GDM1 (cell line): ENCODE measurements at places on chromosomes 2 and 18.

DNA sequence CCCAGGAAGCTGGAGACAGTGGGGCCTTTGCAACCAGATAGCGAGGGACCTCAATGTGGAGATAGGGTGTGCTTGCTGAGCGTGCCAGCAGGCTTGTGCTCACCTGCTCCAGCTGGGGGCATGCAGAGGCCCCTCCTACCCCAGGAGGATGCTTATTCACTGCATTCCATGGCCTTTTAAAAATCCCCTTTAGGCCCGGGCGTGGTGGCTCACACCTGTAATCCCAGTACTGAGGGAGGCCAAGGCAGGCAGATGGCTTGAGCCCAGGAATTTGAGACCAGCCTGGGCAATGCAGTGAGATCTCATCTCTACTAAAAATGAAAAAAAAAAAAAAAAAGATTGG lies 54.5 kb downstream of the ODC1 start:
- no peak for DNase-seq

GRCh38 chr2:163345795-163346573 lies 389.8 kb downstream of the FIGN start:
- no peak for DNase-seq

DNA sequence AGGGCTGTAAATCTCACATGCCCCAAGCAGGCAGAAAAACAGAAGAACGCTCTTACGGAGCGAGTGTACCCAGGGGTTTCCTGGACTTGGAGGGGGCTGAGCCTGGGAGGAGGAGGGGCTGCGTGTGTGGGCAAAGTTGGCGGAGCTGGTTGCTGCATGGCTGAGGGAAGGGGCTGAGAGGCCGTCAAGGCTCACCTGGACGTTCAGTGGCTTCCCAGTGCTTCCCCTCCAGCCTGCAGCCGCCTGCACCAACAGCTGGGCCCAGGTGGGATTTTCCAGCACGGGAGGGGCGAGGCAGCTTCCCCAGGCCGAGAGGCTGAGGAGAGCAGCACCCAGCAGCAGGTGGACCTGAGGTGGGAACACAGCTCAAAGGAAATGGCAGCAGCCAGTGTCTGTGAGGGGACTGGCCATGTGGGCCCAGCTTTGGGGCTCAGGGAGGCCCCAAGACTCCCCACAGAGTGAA lies 70.6 kb upstream of the CTDP1 start:
- DNase-seq = no peak

GRCh38 chr18:55317864-55318263 lies 270.1 kb downstream of the TCF4 start:
- DNase-seq = no peak

- no peak for DNase-seq
Observed at GRCh38 chr2:42303252-42303651, 57.8 kb downstream of the COX7A2L start.

GRCh38 chr2:45134726-45135125 lies 125.5 kb upstream of the SIX2 start:
- peak; percentile 66 for DNase-seq

- no peak for DNase-seq
Observed at GRCh38 chr2:104788742-104789455, 65.0 kb upstream of the POU3F3 start.

DNA sequence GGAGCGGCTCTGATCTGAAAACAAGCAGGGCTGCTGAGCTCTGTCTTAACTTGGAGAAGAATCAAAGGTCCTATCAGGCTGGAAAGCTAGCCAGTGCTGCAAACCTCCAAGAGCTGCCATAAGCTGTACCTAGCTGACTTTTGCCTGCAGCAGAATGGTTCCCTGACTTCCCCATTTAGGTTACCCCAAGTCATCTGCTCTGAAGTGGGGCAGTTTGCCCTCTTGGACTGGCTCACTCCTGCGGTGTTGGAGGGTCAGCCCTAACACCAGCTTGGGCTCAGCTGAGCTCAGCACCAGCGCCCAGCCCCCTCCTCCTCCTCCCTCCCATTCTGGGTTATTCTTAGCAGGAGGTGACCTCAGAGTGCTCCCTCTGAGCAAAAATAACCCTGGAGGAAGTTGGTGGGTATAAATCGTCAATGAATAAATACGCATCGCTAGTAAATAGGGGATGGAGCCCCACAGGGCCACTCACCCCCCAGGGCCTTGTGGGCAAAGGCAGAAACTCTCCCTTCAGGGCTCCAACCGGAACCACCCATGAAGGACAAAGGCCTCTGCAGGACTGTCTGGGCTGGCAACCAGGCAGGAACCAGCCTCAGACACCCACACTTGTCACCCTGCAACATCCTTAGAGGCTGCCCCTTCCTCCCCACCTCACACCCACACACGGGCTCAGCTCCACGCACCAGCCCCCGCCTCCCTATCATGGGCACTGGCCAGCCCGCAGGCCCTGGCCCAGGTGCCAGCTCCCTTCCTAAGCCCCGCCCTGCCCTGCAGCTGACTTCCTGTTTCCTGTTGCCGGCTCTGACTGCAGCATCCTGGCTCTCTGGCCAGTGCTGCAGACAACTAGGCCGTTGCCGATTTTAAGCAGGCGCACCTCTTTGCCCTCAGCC lies 46.9 kb downstream of the DNMT3A start:
- peak; percentile 63 for DNase-seq

DNA sequence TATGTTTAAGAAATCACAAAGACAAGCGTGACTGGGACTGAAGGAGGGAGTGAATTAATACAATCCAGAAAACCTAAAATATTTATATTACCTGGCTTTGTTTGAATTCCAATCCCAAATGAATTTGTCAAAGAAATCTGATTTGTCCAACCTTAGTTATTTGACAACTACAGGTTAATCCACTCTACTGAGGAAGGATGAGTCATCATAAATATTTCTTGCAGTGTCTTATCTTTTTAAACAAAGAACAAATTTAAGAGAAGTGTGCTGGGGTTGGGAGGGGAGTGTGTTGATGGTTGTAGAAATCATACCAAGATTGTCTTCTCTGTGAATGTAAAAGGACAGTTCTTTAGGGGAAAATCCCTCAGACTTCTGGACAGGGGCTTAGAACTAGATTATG lies 1106.3 kb upstream of the SLC39A10 start:
- no peak for DNase-seq

GRCh38 chr18:70074116-70074515 lies 126.4 kb upstream of the CD226 start:
- no peak for DNase-seq

GRCh38 chr2:231932985-231933915 lies 7.1 kb upstream of the NPPC start:
- DNase-seq = no peak

- peak; percentile 71 for DNase-seq
Observed at GRCh38 chr2:196166876-196167275, 4.5 kb downstream of the STK17B start.

DNA sequence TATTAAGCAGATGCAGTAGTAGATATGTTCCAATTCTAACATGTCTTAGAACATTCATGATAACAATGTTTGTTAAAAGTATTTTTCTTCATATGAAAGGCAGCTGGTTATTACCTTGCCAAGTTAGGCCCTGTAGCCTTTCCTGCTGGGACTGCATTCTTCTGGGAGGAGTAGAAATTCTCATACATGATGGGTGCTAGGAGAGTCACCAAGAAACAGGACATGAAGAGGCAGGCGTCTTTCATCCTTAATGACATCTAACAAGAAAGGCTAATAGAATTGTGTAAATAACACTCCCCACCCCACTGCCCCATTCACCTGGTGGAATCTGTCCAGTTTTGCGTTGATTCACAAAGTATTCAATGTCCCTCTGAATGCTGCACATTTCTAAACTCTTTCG lies 24.7 kb upstream of the EPG5 start:
- DNase-seq = no peak

DNA sequence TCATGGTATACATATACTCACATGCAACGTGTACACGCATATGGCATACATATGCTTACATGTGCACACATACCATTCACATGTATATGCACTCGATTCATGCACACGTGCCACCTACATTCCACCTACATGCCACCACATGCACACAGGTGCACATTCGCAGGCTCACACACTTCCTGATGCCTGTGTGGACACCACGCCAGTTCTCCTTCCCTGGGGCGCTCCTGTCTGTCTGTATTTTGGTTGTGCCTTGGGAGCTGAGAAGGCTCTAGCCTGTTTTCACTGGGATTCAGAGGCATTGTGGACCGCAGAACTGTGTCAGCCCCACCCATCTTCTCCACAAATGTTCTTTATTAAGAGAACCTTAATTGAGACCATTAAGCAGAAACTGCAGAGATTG lies 96.6 kb upstream of the CTDP1 start:
- DNase-seq = no peak

- DNase-seq = no peak
Observed at GRCh38 chr2:136183097-136183496, 65.1 kb upstream of the CXCR4 start.

DNA sequence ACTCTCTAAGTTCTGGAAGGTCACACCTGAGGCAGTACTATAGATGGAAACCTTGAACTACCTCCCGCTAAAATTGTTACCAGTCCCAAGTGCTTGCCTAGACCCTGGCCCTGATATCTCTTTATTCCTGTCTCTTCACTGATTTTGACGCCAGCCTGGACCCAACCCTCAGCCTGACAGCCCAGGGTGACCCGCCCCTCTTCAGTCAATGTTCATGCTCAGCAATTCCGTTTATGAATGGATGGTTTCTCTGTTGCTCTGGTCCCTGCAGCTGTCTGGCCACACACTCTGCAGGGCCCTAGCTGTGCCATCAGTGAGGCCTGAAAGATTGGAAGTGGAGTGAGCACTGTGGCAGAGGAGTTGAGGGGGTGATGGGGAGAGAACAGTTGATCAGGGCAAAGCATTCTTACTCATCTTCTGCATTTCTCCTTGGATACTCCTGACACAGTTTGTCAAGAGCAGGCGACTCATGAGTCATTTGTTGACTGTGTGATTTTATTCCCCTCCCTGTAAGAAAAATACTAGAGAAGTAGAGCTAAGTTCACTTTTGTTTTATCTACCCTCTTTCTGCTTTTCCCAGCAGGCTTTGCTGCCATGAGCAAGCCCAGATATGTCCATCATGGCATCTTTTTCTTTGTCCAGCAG lies 46.0 kb downstream of the NPAS2 start:
- no peak for DNase-seq

DNA sequence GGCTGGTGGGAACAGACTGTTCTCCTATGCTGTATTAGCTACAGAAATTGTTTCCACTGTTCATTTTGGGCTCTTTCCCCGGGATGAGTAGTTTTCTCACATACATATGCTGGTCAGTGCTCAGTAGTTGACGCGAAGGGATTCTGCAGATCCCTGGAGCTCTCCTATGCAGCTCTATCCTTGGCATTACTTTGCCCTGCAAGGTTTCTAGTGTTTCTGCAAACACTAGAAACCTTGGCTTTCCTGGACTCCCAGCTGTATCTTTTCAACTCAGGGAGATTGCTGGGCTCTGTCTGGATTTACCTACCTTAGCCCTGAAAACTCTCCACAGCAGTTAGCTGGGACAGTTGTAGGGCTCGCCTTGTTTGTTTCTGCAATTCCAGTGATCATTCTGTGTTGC lies 10.9 kb downstream of the KIAA1328 start:
- no peak for DNase-seq

- DNase-seq = no peak
Observed at GRCh38 chr2:203650860-203651613, 55.4 kb upstream of the CD28 start.

DNA sequence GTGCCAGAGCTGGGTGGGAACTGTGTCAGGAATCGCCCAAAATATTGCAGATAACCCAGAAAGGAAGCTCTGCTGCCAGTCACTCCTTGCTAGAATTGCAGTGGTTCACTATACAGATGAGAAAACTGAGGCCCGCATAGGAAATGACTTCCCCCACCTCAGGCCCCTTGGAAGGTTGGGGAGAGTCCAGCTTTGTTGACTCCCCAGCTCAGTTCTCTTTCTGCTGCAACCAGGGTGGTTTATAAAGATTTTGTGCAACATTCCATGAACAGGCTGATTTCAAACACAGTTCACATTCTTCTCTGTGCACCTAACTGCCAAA lies 11.3 kb downstream of the SPR start:
- DNase-seq = no peak

DNA sequence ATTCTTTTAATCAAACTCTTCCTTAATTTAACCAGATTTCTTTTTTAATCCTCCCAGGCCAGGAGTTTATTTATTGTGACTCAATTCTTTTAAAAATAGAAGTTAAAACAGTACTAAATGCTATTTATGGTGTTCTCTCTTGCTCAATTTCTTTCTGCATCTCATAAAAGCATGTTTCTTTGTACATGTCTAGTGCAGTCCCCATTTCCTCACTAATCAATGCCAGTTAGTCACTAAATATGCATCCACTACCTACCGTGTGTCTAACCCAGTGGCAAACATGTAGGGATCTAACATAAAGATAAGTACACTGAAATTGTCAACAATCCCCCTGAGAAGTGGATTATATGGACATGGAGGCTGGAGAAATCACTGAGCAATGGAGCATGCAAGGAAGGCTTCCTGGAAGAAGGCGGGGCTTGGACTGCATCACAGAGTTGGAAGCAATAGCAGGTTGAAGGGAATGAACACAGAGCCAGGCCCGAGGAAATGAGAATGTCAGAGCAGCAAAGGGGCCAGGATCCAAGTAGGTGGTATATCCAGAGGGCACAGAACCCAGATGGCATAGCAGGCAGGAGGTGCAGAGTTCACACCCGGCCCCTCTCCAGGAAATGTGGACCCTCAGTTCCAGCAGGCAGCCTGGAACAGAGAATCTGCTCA lies 105.3 kb upstream of the FOSL2 start:
- DNase-seq = no peak

GRCh38 chr2:147482916-147483669 lies 361.7 kb upstream of the ACVR2A start:
- no peak for DNase-seq

DNA sequence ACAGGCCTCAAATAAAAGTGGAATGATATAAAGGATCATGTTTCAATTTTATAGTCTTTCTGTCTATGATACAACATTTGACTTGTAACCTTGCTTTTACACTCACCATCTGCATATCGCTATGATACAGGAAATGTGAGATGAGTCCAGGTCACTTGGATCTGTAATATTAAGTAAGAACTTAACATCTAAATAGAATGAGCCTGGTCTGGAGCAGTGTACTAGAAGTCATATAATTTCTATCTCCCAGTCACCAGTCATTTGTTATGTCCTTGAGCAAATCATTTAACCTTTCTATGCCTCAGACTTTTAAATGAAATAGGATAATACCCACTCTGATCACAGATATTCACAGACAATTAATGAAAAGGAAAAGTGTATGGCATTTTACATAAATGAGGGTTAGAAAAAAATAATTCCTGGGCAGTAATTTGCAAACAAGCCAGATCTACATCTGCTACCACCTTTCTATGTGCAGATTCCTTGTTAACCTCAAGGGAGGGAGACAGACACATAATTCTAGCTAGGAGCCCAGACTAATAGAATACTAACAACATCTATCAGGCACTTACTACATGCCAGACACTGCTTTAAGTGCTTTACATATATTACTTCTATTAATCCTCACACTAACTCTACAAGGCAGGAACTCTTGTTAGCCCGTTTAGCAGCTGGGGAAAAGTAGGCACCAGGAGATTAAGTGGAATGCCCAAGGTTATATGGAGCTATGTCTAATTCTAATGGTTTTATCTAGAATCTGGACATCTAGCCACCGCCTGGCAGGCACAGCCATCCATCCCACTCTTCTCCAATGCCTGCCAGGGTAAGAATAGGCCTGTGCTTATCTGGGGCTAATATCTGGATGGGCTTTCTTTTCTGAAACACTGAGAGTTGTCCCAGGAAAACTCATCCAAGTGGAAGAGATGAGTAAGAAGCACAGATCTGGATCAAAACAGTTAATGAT lies 313.6 kb upstream of the CDH20 start:
- DNase-seq = no peak

- DNase-seq = no peak
Observed at GRCh38 chr2:11870064-11870463, 123.6 kb downstream of the LPIN1 start.
